ENCODE measurements at places on chromosomes 5 and 9.

- DNase-seq: no peak
Measured at GRCh38 chr5:6358434-6358820, 19.9 kb downstream of the MED10 start.

GRCh38 chr5:115758356-115758755, 58.1 kb downstream of the CDO1 start:
- no peak for DNase-seq

DNA sequence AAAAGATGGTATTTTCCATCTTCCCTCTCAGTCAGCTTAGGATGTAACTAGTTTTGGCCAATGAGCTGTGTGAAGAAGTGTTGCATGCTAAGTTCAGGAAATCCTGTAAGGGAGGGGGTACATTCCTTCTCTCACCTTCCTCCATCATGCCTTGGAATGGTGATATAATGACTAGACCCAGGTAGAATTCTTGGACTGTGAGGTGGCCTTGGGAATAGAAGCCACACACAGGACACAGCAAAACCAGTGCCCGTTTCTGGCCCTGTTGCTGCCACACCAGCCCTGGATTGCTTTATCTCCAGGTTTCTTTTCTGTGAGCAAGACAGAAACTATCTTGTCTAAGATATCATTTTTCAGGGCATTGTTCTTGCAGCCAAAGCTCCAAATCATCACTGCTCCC, 10.5 kb upstream of the ZNF354A start:
- DNase-seq: no peak

- DNase-seq: no peak
Measured at GRCh38 chr9:71648453-71648852, 119.9 kb downstream of the CEMIP2 start.

- DNase-seq: no peak
Measured at GRCh38 chr5:96648593-96648992, 13.6 kb upstream of the CAST start.

DNA sequence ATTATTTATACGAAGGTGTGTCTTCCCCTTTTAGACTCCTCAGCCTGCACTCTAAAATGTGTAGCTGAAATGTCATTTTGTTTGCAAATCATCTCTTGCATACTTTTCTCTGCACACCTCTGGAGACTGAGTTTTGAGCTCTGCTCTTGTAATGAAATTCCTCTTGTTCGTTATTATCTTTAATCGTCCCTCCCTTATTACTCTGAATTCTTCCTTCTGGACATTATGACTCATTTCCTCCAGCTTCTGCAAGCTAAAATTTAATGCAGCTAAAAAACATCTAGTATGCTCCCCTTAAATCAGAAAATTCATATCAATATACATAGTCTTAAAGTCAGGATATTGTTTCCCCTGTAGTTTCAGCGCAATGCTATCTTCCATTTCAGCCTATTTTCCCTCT, 13.5 kb downstream of the ISL1 start:
- no peak for DNase-seq

- DNase-seq: no peak
Measured at GRCh38 chr9:137811283-137811870, 66.2 kb upstream of the CACNA1B start.

DNA sequence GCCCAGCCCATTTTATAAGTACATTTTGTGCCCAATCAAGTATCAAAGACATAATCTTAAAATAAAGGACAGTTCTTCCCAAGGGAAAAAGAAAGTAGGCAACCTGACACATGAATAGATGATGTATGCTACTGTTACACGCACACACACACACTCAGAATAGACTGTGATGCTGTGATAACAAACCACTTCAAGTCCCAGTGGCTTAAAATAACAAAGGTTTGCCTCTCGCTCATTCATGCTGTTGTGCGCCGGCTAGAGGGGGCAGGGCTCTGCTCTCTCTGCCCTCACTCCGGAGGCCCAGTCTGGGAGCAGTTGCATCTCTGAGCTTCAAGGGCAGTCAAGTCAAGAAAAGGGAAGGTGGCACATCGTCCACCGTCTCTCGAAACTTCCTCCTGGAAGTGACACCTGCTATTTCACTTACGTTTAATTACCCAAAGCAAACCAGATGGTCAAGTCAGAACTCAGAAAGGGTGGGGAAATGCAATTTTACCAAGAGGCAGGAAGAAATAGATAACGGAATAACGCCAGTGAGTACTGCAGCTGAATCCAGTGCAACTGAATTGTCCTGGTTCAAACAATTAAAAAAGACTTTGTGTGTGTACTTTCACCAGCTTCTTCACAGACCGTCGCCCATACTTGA, 43.3 kb downstream of the ANKRD33B start:
- DNase-seq: no peak

GRCh38 chr9:12640866-12641636, 52.1 kb upstream of the TYRP1 start:
- no peak for DNase-seq

DNA sequence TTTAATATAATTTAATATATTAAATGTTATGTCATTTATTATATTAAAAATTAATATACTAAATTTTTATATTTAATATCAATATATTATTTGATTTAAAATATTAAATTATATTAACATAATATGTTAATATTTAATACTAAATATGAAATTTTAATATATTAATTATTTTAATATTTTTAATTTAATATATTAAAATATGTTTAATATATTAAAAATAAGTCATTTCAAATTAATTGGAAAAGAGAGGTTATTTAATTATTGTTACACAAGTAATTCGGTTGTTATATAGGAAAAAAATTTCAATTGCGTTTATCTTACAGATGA, 114.2 kb downstream of the LIFR start:
- DNase-seq: no peak

DNA sequence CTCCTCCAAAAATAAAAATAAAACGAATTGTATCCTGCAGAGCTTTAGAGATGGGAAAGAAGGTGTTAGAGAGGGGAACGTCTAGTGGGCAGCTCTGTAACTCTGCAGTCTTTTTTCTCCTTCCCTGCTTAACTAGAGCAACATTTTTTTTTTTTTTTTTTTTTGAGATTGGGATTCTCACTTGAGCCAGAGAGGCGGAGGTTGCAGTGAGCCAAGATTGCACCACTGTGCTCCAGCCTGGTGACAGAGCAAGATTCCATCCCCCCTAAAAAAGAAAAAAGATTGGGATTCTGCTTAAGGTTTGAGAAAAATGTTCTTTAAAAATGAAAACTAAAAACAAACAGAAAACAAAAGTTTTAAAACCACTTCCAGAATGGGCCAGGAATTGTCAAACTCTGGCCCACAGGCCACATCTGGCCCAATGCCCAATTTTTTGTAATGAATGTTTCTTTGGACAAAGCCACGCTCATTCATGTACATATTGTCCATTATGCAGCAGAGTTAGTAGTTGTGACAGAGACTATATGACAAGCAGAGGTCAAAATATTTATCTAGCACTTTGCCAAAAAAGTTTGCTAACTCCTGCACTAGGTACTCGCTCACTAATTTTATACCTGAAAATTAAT, 98.5 kb downstream of the ZCCHC7 start:
- DNase-seq: no peak

DNA sequence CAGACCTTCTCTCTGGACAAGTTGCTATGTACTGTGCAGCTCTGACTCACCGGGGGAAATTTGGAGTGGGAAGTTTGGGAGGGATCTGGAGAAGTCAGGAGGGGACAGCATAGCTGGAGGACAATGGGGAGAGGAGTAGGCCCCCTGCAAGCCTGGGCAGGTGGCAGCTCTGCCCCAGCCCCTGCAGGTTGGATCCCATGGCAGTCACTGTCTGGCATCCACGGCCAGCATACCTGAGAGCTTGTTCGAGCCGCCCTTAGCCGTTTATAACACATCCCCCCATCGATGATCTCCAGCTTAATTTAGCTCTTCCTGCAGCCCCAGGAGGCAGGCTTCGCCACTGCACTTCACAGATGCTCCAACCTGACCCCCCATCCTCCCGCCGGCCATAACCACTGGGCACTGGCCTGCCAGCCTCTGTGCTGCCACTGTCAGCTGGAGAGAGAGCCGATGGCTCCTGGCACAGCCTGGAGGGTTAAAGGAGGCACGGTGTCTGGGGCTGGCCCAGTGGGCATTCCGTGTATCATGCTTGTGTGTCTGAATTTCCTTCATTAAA, 57.7 kb upstream of the RNU6ATAC start:
- DNase-seq: no peak

- DNase-seq: no peak
Measured at GRCh38 chr9:2163231-2163885, 148.2 kb downstream of the SMARCA2 start.

DNA sequence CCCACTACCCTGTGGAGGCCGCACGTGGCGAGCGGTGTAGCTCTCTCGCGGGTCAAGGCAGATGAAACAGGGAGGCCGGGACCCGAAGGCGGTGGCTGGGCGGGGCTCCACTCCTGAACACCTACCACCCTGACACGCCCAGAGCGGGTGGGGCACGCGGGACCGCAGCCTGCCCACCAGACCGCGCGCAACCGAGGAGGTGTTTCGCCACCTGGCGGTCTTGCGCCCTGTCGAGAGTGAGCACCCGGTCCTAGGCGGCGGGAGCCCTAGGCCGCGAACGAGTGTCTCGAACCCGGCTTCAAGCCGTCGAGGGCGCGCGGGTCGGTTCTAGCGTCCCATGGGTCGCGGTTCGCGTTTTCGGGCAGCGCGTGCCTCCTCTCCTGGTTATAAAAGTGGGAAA, 2.2 kb upstream of the EXOSC3 start:
- DNase-seq: no peak

- DNase-seq: no peak
Measured at GRCh38 chr9:37943345-37944265, 39.7 kb upstream of the SLC25A51 start.

- peak; percentile 47 for DNase-seq
Measured at GRCh38 chr9:4489919-4490704, at the start of gene SLC1A1. Gene SLC1A1 (plus strand): TSS chr9:4490468. CDS start chr9:4490680, 212 bp downstream.

GRCh38 chr9:129595903-129596540, 24.9 kb downstream of the C9orf50 start:
- DNase-seq: no peak

GRCh38 chr9:86445671-86446070, 91.5 kb upstream of the TUT7 start:
- DNase-seq: no peak

- DNase-seq: no peak
Measured at GRCh38 chr5:40355846-40356245, 323.9 kb upstream of the PTGER4 start.

DNA sequence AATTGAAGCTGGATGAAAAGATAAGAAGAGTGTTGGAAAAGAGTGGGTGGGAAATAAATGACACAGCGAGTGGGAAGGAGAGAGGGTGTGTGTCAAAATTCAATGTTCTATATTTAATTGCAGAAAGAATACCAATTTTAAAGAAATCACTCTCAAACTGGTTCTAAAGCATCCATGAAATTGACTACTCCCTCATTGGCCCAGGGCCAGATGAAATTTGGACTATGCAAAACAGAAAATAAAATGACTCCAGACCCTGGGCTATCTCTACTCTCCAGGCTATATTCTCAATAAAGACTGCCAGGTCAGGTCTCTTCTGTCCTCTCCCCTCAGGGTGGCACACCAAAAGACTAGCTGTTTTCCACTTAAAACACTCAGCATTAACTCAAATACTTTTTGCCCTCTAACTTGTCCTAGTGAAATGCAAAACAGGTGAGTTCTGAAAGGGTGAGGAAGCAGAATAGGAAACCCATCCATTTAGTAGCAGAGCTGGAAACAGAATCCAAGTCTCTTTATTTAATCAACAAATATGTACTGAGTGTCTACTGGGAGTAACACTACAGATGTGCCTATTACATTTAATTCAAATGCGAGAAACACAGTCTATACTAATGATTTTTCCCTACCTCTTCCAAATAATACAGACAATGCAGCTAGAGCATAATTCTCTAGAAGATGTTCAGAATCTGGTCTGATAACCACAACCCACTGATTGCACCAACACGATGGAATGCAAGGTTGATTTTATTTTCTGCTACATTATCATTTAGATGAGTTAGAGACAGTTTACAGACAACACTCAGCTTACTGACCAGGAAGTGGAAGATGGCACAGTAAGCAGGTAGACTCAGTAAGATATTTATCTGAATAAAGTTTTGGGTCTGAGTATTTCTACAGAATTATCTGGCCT, 42.1 kb downstream of the EFCAB9 start:
- DNase-seq: no peak

- DNase-seq: no peak
Measured at GRCh38 chr9:15499139-15499538, 11.6 kb downstream of the PSIP1 start.

DNA sequence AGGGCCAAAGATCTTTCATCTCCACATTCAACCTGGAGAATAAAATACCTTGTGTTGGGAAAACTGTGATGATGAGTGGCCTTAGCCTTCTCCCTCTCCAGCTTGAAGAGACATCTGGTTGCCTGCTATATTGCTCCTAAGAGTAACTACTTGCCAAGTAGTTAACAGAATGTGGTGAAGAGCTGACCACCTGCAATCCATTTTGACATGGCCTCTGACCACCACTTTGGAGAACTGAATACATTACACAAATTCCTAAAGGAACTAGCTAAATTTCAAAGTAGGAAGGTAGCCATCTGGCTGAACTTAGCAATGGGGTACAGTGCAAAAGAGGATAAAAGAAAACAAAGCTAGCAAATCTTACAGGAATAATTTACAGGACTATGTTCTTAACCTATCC, 7.2 kb downstream of the TBCA start:
- DNase-seq: no peak

DNA sequence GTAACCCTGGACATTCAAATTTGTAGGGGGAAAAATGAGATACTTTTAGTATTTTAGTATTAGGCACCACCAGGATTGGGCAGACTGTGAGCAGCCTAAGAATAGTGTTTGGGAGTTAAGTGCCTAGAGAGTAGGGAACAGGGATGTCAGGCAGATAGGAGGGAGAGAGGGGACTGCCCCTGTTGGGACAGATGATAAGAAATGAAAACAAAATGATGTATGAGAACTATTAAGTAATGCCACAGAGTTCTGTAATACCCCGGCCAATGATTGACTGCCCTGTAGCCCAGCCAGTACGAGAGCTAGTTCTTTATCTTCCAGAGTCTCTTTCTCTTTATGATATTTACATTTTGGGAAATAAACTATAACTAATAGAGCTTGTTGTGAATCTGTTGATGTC, 24.4 kb downstream of the ARHGAP26 start:
- DNase-seq: no peak

DNA sequence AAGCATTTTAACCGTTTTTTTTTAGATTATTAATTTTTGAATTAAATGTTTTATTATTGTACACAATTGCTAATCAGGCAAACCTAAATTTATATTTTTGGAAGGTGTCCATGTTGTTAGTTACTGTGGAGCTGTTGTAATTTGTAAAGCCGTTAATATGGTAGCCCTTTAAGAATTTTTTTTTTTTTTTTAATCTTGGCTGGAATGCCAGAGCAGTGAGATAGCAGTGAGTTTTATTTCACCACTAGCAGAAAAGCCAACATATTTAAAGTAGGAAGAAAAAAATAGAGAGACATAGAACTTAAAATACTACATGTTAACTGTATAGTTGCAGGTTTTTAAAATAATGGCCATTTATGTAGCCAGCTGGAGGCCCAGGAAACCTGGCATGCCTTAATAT, 35.3 kb upstream of the RNF20 start:
- no peak for DNase-seq
